ENCODE measurements at places on chromosomes 5 and 9.

DNA sequence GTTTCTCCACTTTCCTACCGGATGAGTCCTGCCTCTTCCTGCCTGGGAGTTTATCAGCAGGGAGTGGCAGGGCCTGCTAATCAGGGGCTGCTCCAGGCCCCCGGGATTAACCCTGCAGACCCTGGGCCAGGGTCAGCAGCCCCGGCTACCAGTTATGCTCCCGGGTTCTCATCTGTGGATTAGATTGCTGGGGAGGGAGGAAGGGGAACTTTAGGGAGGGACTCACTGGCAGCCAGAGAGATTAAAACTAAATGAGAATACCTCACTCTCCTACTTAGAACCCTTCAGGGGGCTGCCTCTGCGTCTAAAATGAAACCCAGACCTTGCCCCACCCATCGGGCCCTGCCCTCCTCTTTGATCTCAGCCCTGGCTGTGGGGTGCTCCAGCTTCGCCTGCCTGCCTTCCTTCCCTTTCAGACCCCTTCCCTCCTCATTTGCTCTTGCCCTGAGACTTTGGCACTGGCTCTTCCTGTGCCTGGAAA is 130.5 kb upstream of the HAND1 start:
- DNase-seq, result no peak

GRCh38 chr9:124480621-124480981 is 26.6 kb downstream of the NR5A1 start:
- peak; percentile 37 for DNase-seq

DNA sequence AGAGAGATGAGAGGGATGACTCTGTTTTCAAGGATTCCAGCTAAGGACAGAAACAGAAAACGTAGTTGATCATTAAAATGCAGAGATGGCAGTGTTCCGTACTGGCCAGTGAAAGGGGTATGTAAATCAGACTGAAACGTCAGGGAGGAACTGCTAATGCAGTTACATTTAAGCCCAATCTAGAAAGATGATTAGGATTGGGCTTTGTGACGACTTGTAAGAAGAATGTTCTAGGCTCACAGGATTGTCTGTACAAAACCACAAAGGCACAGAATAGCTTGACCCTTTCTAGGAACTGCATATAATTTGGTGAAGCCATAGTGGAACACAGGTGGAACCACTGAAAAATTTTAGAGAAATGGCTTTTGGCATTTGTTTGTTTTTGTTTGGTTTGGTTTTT is 55.6 kb upstream of the TESK1 start:
- DNase-seq, result no peak

DNA sequence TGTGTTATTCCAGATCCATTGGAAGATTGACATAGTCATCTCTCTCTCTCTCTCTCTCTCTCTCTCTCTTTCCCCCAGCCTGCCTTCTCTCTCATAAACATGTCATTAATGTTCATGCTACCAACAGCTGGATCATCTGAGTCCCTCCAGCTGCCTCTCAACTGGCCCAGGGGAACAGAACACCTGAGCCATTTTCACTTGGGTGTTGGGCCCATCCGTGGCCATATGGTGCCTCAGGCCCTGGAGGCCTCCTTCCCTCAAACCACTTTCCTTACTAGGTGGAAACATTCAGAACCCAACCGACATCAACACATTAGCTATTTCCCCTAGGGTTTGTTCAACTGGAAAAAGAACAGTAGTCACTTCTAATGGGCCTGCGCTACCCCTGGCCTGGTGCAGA is 196.2 kb downstream of the FRMD3 start:
- DNase-seq, result no peak

DNA sequence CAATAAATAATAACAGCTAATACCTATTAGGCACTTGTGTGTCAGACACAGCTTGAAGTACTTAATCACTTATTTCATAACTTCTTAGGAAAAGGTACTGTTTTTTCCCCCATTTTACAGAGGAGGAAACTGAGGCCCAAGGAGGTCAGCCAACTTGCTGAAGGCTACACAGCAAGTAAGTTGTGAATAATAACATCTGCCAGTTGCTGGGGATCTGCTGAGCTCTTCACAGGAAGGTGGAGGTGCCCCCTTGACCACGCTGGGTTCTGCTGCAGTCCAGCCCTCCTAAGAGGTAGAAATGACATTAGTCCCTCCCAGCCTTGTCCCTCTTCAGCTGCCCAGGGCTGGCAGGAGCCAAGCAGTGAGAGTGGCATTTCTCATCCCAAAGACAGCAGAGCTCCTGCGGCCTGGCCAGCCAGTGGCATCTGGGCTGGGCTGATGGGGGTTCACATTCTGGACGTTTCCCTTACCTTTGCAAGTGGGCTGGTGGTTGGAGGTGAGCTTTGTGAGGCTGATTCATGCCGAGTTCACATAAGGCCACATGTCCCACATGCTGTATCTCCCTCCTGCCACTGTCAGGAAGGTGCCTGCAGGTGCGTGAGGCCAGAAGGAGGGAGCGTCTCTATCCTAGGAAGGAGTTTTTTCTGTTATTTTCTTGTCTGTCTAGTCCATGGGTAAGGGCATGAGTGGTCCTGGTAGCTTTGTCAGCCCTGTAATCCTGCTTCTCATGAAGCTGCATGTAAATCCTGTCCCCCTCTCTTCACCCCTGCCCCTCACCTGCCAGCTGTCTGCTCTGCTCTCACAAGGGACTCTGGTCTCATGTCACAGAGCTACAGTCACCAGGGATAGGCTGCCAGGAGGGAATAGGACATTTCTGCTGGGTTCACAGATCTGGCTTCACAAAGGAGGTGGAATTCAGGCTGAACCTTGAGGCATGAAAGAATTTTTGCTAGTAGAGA is 171.7 kb downstream of the MACROH2A1 start:
- no peak for DNase-seq

DNA sequence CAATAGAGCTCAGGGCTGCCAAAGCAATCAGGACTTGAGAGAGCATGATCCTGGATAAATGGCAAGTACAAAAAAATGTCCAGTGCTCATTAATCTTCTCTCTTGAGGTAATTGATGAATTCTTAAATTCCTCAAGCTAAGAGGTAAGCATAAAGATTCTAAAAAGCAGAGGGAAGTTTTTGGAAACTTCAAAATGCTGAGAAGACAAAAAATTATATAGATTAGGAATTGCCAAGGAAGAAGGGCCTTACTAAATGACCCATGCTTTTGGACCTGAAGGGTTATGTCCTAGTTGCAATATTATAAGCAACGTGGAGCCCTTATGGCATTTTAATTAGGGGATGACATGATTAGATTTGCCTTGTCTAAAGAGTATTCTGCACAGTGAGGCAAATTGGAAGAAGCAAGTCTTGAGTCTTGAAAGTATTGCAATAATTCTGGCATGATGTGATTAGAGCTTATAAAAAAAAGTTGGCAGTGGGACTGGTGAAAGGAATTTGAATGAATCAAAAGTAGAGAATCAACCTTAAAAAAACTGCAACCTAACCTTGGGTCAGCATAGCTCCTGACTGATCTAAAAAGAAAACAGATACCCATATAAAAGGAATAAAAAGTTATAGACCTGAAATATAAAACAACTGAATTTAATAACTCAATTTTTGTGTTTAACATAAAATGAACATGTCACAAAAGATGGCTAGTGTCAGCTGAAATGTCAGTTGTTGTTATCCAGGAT is 323.8 kb upstream of the ARRDC3 start:
- DNase-seq, result no peak

- DNase-seq, result no peak
Observed at GRCh38 chr5:121182788-121183490, 668.7 kb upstream of the FTMT start.

DNA sequence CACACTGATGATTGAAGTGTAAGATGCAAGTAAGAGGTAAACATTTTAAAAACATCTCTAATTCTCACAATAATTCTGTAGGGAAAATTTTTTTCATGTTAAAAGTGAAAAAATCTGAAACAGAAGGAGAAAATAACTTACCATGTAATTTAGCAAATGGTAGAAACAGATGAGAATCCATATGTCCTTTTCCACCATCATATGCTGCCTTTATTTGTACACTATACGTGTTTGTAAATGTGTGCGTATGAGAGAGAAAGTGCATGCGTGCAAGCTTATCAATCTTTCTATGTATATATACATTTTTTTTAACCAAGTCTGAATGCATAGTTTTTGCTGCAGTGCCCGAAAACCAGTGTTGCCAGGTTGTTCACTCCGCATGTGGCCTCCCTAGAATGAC is 186.7 kb downstream of the IZUMO3 start:
- no peak for DNase-seq

GRCh38 chr5:172178991-172179989 is 8.7 kb downstream of the STK10 start:
- peak; percentile 69 for DNase-seq

DNA sequence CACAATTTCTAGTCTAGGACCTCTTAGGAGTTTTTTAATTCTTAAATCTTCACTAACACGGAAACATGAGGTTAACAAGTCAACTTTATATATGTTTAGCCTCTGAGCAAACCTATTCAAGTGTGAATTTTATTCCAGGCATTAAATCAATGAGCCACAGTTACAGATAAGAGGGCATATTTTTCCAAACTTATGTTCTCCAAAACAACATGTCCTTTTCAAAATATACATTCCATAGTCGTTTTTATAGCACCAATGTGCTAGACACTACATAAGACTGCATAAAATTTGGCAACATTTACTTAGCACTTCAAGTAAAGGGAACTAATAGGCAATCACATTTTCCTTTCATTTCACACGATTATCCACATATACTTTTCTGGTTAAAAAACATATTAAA is 6.5 kb downstream of the TMEM245 start:
- DNase-seq, result no peak

DNA sequence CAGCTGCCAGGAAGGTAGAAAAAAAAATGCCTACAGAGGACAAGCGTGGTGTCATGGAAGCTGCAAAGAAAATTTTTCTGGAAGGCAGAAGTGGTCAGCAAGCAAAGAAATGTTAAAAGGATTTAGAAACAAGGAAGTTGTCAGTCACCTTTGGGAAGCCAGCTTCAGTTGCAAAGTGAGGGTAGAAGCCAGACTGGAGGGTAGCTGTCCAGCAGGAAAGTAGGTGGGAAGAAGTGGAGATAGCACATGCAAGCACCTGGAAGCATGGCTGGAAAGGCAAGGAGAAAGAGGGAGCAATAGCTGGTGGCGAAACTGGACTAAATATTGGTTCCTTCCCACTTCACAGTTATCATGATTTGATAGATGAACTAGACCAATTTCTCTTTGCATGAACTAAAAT is 54.3 kb downstream of the ADRB2 start:
- no peak for DNase-seq

GRCh38 chr9:18343784-18344183 is 130.2 kb upstream of the ADAMTSL1 start:
- no peak for DNase-seq

GRCh38 chr5:171999877-172000276 is 6.6 kb downstream of the FBXW11 start:
- no peak for DNase-seq

DNA sequence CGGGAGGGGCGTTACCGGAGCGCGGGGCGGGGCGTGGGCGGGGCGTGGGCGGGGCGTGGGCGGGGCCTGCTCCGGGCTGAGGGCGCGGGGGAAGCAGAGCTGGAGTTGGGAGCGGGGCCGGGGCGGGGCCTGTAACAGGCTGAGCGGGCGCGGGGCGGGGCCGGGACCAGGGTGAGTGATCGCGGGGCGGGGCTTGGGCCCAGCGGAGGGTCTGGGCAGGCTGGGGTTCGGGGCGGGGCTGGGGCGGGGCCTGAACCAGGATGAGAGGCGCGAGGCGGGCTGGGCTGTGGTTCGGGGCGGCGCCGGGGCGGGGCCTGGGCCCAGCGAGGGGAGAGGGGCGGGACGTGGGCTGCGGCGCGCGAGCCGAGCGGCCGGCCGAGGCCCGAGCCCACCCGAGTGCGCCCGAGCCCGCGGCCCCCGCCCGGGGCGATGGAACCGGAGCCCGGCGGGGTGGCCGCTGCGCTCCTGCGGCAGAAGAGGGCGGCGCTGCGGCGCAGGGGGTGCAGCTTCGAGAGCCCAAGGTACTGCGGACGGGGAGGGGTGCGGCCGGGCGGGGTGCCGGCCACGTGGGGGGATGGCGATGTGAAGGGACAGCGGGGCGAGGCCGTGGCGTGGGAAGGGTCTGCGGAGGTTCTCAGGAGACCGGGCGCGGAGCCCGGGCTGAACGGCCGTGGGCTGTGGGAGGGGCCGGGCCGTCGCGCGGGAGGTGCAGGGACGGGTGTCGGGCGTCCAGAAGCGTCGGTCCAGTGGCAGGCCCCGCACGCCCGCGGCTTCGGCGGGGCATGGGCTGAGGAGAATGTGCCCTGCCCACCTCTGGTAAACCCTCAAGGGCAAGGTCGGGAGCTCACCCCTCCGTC is 39.5 kb upstream of the GARNL3 start:
- DNase-seq, result peak; percentile 95

DNA sequence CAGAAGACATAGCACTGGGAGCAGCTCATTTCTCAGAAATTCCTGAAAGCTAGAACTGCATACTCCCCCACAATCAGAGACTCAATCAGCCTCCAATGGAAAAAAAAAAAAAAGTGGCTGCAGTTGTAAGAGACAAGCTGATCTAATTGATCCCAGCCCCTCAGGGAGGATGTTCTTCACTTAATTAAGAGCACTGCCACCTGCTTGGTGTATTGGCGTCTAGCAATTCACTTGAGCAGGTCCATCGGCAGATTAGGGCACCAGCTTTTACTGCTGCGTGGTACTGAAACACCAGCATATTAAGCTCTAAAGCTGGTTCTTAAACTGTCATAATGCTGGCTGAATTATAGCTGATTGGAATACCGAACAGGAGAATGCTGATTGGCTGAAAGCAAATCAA is 1890.1 kb upstream of the WWC1 start:
- no peak for DNase-seq

- DNase-seq, result no peak
Observed at GRCh38 chr5:35904443-35905132, 33.8 kb downstream of the CAPSL start.

DNA sequence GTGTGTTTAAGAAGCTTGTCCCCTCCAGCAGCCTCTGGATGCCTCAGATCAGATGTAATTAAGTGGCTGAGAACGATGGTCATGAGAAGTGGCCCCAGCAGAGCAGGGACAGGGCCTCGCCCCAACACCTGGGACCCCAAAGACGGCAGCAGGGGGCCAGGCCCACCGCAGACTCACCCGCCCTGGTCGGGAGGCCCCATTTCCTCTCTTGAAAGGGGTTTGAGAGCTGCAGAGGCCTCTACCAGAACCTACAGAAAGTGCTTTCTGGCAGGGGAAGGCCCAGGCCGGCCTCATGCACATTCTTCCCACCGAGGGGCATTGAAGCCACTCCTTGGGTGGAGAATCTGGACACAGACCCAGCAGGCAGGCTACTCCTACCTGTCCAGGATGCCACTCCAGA is 85.2 kb upstream of the FCN2 start:
- DNase-seq, result no peak

- no peak for DNase-seq
Observed at GRCh38 chr5:73265641-73266040, 92.6 kb downstream of the TMEM174 start.

DNA sequence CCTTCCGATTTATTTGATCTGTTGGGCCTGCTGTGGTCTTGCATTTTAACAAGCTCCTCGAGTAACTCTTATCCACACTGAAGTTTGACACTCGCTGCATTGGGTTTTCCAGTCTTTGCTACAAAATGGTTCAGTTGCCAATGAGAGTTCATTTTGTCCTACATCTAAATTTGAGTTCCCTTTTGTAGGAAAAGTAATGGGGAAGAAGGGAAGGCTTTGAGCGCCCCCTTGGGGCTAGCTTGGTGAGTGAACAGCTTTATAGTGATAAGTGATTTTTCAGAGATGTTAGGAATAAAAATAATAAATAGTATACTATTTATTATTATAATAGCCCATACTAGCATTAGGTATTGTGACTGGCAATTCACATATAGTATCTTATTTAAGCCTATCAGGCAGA is 89.9 kb upstream of the GNAQ start:
- peak; percentile 79 for DNase-seq

GRCh38 chr9:89780959-89781358 is 176.1 kb downstream of the GADD45G start:
- DNase-seq, result no peak

- DNase-seq, result no peak
Observed at GRCh38 chr5:172834415-172835289, 601 bp downstream of the ERGIC1 start.
